ENCODE measurements at places on chromosomes 7 and 10.

DNA sequence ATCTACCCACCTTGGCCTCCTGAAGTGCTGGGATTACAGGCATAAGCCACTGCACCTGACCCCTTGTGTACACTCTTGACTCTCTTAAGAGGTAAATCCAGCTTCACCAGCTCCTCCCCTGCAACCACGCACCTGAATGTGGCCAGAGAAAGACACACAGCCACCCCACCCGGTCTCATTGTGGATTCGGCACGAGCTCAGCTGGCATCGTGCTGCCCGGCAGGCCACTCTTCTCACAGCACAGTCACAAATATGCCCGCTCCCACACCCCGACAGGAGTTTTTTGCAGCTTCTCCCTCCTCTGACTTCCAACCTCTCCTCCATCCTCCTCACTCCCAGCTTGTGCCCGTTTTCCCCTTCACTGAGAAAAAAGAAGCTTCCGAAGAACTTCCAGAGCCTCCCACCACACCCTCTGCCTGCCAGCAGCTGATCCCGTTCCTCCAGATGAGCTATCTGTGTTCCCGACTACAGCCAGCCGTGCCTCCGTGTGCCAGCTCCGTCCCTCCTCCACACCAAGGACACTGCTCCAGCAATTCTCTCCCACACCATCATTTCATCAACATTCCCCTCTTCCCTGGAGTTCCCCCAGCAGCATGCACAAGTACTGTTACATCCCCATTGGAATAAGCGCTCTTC lies 8.0 kb upstream of the SMARCD3 start:
- no peak for DNase-seq

- no peak for DNase-seq
These were observed 162.2 kb upstream of the FAM3C start for GRCh38 chr7:121558288-121558687.

- DNase-seq = no peak
These were observed 22.9 kb upstream of the TCF7L2 start for GRCh38 chr10:112926906-112927688.

DNA sequence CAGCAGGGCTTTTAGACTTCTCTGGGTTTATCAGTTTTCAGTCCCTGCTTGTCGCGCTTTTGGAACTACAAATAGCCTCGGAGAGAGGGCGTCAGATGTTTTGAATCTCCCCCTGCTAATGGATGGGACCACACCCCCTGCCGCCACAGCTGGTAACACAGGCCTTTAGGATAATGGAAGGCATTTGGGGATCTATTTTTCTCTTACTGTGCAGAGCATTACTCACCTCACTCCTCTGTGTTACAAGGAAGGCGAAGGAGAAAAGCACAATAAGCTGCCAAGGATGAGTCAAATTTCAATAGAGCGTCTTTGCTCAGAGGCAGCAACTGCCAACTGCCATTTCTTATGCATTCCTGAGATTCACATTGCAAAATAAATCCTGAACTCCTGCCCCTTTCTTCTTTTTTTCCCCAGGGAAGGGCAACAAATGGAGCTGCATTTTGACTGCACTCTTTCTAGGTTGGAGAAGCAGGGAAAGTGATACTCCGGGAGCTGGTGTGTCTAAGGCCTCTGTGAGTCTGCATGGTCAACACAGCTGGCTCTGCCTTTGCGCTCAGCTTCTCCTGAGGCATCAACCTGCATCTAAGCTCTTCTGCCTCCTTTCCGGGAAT lies 31.5 kb upstream of the SMNDC1 start:
- no peak for DNase-seq

DNA sequence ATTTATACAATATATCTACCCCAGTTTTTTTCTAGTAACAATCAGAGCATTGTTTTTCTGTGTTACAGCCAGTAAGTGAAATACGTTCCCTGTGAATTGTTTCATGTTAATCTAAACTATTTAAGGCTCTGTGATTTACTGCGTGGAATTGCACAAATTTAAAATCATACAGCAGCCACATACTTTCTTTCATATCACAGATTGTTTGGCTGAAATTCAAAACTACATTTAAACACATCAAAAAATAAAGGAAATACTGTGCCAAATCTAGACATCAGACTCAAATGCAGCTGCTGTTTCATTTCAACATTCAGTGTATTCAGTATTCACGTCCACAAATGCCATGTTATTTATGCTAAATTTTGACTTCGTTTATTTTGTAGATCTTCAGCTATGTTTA lies 242.6 kb upstream of the HGF start:
- DNase-seq = no peak

GRCh38 chr7:40474790-40475680 lies 340.2 kb downstream of the SUGCT start:
- DNase-seq = no peak

DNA sequence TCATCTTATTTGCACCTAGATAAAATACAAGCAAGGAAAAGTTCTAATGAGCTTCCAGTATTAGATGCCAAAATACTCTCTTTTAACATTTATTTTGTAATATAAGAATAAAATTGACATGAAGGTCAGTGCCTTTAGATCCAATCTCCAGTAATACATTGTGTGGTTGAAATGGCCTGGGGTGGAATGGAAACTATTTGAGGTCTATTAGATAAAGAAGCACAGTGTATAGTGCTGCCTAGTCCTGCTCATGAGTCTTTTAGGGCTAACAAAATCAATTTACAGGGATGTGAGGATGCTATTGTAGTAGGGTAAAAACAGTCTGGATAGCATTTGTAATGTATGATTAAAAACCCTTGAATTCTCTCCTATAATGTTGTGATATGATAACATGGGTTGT lies 84.5 kb upstream of the ETV1 start:
- DNase-seq = no peak

GRCh38 chr7:46932676-46933424 lies 649.1 kb downstream of the TNS3 start:
- peak; percentile 19 for DNase-seq

DNA sequence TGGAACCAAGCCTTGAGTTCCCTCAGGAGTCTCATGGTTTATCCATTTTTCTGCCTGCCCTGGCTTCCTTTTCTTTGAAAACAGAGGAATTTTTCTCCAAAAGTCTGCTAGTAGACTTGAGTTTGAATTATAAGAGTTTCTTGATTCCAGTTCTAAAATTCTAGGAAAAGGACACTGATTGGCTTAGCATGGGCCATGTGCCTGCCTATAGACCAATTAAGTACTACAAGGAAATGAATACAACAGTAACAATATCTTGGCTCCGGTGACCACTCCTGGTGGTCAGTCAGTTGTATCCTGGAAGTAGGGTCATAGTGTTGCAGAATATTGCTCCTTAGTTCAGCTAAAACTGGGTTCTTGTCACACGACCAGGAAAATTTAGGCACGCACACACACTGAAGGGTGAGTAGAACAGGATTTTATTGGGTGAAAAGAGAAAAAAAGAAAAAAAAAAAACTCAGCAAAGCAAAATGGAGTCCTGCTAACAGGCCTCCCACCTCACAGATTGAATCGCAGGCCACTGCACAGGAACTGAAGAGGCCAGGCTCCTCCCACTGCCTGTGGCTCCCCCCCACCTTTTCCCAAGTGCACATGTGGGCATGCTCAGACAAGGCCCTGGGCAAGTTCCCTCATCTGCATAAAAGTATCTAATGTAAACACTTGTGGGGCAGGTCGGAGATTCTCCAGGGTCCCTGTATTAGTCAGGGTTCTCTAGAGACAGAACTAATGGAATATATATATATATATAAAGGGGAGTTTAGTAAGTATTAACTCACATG lies 155.1 kb downstream of the LYZL1 start:
- DNase-seq = no peak

GRCh38 chr10:119316729-119317097 lies 109.3 kb downstream of the GRK5 start:
- DNase-seq = no peak

- peak; percentile 42 for DNase-seq
These were observed 859 bp upstream of the SMC3 start for GRCh38 chr10:110566472-110567200.

- DNase-seq = no peak
These were observed 5.0 kb upstream of the CALML5 start for GRCh38 chr10:5504146-5505072.

DNA sequence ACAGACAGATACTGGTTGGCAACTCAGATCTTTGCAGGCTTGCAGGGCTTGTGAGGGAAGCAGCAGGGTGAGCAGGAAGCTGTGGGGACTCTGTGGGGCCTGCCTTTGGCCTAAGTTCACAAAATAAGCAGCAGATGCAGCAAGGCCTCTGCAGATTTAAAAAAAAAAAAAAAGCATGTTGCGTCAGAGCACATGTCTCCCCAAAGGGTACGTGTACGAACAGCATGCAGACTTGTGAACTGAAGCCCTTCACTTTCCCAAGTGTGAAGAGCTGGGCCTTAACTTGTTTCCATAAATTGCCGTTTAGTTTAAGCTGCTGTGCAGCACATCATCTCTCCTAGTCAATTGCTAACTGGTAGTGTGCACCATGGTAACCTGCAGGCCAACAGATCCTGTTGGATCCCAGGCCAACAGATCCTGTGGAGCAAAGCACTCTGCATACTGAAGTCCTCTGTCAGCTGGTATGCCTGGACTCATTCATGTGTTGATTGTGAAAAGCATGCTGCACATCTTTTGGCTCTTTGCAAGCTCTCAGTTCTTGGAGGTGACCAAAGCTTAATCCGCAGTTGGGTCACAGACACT lies 10.8 kb upstream of the XPNPEP1 start:
- no peak for DNase-seq

GRCh38 chr7:83947260-83947659 lies 247.3 kb downstream of the SEMA3A start:
- DNase-seq = peak; percentile 27

DNA sequence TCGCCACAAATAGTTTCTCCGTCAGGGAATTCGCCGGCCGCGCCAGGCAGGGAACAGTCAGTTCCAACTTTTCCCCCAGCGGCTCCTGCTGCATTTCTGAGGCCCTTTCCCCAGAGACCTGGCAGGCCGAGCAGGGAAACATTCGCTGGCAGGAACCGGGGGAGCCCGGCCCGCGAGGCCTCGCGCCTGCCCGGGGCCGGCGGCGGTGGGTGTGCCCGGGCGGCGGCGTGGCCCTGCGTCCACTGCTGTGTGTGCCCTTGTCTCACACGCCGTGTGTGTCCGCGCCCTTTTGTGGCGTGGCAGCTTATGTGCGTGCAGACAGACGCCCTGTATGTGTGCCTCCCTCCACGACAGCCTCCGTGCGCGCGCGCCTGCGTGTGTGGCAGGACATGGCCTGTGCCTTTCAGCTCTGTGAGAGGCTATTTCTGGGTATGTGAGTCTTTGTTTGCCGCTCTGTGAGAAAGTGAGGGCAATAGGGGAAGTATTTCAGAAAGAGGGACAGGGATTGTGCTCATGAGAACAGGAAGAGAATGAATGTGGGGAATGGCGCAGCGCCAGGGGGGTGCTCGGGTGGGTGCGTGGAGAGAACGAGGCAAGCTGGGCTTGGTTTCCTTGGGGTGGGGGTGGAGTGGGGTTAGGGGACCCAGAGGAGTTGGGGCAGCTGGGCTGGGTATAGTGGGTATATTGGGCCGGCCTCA lies 689 bp upstream of the SMARCD3 start:
- DNase-seq = peak; percentile 25

- no peak for DNase-seq
These were observed 142.4 kb downstream of the CALCR start for GRCh38 chr7:93432130-93432529.

- DNase-seq = no peak
These were observed 28.3 kb upstream of the LMTK2 start for GRCh38 chr7:98078197-98078870.

DNA sequence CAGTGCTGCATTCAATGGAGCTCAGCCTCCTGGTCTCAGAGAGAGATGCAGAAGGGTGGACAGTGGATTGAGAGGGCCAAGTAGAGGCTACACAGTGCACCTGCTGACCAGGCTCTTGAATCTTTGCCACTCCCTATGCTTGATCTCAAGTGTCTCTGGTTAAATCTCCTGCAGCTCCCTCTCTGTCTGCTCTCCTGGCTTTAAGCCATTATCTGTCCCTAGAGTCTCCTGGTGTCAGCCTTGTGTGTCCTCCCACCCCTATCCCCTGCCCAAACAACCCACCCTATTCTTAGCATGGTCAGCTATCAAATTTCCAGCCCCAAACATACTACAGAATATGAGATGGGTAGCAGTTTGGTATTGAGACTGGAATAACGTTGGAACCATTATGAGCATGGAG lies 479.3 kb upstream of the CELF2 start:
- no peak for DNase-seq

- DNase-seq = no peak
These were observed 252.2 kb downstream of the NSUN6 start for GRCh38 chr10:18399158-18399557.

- no peak for DNase-seq
These were observed 229.4 kb downstream of the SFMBT2 start for GRCh38 chr10:7181420-7181819.

Data from erythroblast (primary cell).